ENCODE measurements at places on chromosomes 4 and X.

GRCh38 chrX:4935401-4935800 is 1222.0 kb upstream of the PRKX start:
- no peak for DNase-seq

DNA sequence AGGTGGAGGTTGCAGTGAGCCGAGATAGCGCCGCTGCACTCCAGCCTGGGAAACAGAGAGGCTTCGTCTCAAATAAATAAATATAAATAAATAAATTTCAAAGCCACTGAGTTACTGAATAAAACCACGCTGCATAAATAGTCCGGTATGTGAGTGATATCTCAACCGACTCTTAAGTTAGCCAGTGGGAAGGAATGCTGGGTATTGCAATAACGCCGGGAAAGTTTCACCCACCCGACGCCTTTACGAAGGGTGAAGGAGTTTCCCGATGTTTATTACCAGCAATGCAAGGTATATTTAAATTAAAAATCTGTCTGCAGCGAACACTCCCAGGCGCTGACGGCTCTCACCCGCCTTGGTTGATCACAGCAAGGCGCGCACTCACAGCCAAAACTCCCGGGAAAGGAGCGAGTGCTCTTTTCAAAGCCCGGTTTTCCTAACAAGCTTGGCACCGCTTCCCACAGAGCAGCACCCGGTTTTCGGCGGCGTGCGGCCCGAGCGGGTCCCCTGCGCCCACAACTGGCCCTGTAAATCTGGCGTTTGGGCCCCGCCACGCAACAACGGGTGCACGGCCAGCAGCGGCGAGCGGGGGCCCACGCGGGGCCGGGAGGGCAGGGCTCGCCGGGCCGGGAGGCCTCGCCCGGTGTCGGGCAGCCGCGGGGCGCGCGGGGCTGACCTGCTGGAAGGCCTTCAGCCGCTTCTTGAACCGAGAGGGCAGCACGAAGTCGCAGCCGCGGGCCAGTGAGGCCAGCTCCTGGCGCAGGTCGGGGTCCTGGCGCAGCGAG is 13.7 kb downstream of the PPP2R3B start:
- peak; percentile 43 for DNase-seq

- no peak for DNase-seq
These were observed 1004.0 kb downstream of the ADGRL3 start for GRCh38 chr4:62204136-62204535.

- no peak for DNase-seq
These were observed 26.0 kb upstream of the SLC25A5 start for GRCh38 chrX:119442286-119442685.

GRCh38 chr4:187827631-187828030 is 167.9 kb upstream of the ZFP42 start:
- no peak for DNase-seq

DNA sequence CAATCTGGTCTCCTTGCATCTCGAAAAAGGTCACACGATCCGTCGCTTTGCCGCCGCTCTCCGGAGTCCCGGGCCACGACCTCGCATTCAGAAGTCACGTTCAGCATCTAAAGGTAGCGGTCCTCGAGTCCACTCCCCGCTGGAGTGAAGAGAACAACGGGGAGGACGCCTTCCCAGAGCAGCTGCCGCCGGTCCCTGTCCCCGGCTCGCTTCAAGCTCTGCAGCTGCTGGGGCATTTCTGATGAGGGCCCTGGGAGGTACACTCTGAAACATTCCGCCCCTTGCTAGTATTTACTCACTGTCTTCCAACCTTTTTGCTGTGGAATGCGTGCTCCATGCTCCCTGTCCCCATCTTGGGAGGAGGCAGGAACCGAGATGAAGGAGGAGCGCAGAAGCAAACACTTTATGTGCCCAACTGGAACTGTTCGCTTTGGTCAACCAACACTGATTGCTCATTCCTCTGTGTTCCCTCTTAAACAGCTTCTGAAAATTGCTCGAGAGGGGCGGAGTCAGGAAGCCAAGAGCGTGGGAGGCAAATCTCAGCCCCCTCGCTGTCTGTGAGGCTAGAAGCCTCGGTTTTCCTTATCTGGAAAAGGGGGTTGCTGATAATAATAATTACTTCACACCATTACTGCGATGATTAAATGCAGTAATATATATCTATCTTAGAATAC is 6.4 kb upstream of the VAMP7 start:
- no peak for DNase-seq

DNA sequence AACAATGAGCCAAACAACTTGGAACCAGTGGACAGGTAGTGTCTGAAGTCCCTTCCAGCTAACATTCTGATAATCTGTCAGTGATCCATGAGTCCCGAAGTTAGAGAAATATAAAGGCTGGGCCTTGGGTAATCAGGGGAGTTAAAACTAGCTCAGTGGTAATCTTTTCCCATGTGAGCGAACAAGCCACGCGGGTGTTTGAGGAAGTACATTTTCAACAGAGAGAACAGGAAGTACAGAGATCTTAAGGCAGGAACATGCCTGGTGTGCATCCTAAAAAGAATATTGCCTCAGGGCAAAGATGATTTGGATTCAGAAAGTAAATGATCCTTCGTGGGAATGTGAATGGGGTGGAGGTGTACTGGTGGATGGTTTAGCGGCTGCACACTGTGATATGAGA is 42.9 kb downstream of the FNIP2 start:
- DNase-seq = no peak

DNA sequence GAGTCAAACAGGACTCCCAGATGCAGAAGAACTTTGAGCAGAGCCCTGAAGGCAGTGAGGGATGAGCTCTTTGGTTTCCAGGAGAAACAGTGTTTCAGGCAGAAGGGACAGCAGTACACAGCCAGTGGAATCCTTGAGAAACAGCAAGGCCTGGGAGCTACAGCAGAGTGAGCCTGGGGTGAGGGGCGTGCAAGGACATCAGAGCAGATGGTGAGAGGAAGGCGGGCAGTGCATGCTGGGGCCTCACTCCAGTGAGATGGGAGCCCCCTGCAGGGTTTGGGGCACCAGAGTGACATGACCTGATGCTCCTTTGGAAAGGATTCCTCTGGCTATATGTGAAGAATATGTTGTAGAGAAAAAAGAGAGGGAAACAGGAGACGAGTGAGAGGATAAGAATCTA is 98.1 kb upstream of the EGFL6 start:
- no peak for DNase-seq

GRCh38 chrX:119095936-119096335 is 23.1 kb downstream of the CT47C1 start:
- DNase-seq = peak; percentile 3

DNA sequence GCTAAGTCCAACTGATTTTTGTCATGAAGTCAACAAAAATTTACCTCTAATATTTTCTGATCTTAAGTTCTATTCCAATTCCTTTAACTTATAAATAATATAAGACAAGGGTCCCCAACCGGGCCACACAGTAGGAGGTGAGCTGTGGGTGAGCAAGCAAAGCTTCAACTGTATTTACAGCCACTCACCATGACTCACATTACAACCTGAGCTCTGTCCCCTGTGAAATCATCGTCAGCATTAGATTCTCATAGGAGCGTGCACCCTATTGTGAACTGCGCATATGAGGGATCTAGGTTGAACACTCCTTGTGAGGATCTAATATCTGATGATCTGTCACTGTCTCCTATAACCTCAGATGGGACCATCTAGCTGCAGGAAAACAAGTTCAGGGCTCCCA is 227.4 kb downstream of the MAPK10 start:
- DNase-seq = no peak

- peak; percentile 59 for DNase-seq
These were observed 93.2 kb downstream of the ARSF start for GRCh38 chrX:3134316-3134945.

GRCh38 chr4:26885912-26886274 is 25.3 kb downstream of the STIM2 start:
- DNase-seq = no peak

GRCh38 chr4:146176891-146177290 is 1.4 kb downstream of the LSM6 start:
- DNase-seq = no peak

- no peak for DNase-seq
These were observed 49.0 kb upstream of the SLC16A2 start for GRCh38 chrX:74372272-74372671.

GRCh38 chr4:663046-663437 is 11.0 kb downstream of the ATP5ME start:
- no peak for DNase-seq

GRCh38 chr4:77355731-77356130 is 198.7 kb downstream of the CCNG2 start:
- no peak for DNase-seq

All from fibroblast of skin of abdomen (primary cell).